Left lung (tissue), 14 donors: ENCODE measurements at places on chromosomes 1 and 21. TPM values are rescaled to one million over a fixed set of nuclear protein-coding genes. Genes with fewer than 3 reads are reported as not detected.

DNA sequence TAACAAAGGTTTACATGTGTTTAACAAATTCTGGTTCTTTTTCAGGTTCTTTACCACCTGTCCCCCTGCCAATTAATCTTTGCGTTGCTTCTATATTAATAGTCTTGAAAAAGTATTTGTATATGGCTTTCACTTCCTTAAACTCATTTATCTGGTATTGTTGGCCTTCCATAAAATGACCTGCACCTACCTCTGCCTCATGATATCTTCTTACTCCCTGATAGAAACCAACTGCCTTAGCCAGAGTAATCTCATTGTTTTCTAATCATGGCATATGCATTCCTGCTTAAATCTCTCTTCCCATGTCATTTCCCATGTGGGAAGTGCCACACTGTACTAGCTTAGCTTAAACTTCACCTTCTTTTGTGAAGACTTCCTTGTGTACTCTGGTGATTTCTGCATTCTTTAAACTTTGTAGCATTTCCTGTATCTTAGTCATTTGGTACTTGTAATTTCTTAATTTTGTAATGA, 8.7 kb downstream of the SMG7 start:
- no peak for DNase-seq

DNA sequence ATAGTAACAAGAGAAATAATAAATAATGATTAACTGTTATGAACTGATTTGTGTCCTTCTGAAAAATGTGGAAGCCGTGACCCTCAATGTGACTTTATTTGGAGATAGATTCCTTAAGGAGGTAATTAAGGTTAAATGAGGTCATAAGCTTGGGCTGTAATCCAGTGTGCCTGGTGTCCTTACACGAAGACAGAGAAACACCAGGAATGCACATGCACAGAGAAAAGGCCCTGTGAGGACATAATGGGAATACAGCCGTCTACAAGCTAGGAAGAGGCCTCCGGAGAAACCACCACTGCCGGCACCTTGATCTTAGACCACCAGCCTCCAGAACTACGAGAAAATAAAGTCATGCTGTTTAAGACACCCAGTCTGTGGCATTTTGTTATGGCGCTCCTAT, 215.9 kb downstream of the NEGR1 start:
- no peak for DNase-seq

DNA sequence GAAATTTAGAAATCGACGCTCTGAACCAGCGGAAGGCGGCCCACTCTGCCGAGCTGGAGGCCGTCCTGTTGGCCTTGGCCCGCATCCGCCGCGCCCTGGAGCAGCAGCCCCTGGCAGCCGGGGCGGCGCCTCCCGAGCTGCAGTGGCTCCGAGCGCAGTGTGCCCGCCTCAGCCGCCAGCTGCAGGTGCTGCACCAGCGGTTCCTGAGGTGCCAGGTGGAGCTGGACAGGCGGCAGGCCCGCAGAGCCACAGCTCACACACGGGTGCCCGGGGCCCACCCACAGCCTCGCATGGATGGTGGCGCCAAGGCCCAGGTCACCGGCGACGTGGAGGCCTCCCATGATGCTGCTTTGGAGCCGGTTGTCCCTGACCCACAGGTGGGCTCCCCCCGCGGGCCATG, 47.0 kb upstream of the DIP2A start:
- no peak for DNase-seq

The OR2T29 gene
- not detected for total RNA-seq

The KIAA0040 gene
- 42.9 TPM for total RNA-seq

DNA sequence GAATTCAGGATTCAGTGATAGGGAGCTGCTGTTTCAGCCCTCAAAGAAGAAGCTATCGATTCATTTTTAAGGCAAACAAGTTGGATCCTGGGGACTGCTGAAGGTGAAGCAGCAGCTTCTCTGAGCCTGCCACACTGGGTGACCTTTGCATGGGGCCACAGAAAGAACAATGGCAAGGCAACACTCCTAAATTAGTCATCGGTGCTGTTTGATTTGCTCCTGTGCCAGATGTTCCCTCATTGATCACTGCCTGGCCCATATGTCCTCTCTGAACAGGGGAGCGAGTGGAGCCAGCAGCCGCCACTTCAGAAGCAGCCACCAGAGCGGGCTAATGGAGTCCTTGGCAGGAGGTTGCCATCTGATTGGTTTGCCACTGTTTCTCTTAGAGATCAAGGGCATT, 391.5 kb downstream of the NTNG1 start:
- DNase-seq, result no peak

DNA sequence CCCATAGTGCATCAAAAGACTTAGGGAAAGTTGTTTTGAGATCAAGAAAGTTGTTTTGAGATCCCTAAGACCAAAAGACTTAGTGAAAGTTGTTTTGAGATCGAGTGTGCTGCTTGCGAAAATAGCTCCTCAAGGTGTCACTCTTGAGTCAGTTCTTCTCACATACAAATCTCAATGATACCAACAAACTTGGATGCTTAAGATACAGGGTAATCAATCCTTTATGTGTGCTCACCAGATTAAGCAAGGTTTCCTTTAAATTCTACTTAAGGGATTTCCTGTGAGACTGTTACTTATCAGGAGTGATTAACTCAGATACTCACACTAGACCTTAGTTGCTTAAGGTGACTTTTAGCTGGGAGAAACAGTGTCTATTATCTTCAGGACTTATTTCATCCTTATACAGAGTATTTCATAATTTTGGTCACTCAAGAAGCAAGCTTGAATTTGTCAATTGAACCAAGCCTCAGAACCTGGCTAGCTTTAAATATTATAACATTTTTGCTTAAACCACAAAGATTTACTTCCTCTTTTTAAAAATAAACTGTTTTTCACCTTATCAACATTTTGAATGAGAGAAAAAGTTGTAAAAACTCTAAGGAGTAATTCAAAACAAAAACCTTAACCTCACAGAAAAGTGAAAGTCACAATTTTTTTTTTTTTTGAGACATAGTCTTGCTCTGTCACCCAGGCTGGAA, 8.0 kb upstream of the RLF start:
- no peak for DNase-seq
